ENCODE measurements at places on chromosomes 2 and 18.

GRCh38 chr2:108612514-108613183 is 78.4 kb downstream of the LIMS1 start:
- DNase-seq, result no peak

- no peak for DNase-seq
These were observed 33.2 kb downstream of the ZNF516 start for GRCh38 chr18:76461692-76462325.

DNA sequence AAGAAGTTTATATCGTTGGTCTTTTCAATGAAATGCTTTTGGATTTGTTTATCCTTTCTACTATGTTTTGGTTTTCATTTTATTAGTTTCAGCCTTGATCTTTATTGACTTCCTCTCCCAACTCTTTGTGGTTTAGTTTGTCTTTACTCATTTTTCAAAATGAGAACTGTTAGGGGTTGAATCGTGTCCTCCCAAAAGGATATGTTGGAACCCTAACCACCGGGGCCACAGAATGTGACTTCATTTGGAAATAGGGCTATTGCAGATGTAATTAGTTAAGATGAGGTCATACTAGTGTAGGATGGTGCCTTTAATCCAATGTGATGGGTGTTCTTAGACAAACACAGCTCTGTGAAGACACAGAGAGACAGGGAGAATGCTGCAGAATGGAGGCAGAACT is 60.4 kb upstream of the IL1R2 start:
- no peak for DNase-seq

GRCh38 chr2:69933254-69933828 is 18.4 kb downstream of the MXD1 start:
- DNase-seq, result no peak
